ENCODE measurements at places on chromosomes 11 and 22.

GRCh38 chr11:57072640-57073039, 83.9 kb downstream of the OR5AK2 start:
- DNase-seq, result no peak

- no peak for DNase-seq
Observed at GRCh38 chr11:96229354-96229977, 113.5 kb downstream of the MAML2 start.

DNA sequence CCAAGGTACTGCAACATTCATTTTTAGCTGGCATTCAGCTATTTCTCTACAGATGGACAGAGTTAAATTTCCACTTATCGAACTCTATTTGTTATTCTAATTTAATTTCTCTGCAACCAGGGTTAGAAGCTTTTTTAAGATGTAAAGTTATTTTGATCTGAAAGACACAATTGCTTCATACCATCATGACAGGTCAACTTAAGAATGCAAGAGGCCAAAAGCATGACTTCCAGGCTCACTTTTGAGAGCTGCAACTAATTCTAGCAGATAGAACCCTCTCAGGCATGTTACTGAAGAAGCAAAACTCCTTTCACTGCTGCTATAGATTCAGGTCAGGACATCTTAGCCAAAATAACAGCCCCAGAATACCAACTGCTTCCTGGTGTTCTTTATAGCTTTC, 86.5 kb upstream of the GALNT18 start:
- no peak for DNase-seq

- no peak for DNase-seq
Observed at GRCh38 chr11:107751082-107751481, 39.2 kb upstream of the SLN start.

Data from stimulated activated naive B cell treated with anti-CD40 and anti-IgM and Interleukin-4, amounts not matched to agents 10 μg/mL and 1 μg/mL and 100 μg/mL, for 72 hours (primary cell).